ENCODE measurements at places on chromosomes 7 and 10.
A peak's percentile ranks its signal among the peaks of the same experiment; 100 is the strongest.

DNA sequence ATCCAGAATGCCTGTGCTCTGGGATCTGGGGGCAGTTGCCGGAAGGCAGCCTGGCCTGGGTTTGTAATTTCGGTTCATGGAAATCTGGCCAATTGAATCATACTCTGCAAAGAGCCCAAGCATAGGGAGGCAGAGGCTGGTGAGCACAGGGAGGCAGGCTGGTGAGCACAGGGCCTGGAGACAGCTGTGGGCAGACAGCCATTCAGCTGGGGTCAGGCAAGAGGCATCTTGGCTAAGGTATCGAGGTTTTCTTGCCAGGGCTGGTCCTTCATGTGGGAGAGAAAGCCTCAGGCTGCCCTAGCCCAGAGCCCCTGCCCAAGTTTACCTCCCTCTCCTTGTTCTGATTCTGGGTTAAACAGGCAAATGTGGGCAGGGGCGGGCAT is 63.7 kb upstream of the BAIAP2L1 start:
- DNase-seq, result no peak

- no peak for DNase-seq
Measured at GRCh38 chr7:157898802-157899505, 562.1 kb downstream of the DNAJB6 start.

DNA sequence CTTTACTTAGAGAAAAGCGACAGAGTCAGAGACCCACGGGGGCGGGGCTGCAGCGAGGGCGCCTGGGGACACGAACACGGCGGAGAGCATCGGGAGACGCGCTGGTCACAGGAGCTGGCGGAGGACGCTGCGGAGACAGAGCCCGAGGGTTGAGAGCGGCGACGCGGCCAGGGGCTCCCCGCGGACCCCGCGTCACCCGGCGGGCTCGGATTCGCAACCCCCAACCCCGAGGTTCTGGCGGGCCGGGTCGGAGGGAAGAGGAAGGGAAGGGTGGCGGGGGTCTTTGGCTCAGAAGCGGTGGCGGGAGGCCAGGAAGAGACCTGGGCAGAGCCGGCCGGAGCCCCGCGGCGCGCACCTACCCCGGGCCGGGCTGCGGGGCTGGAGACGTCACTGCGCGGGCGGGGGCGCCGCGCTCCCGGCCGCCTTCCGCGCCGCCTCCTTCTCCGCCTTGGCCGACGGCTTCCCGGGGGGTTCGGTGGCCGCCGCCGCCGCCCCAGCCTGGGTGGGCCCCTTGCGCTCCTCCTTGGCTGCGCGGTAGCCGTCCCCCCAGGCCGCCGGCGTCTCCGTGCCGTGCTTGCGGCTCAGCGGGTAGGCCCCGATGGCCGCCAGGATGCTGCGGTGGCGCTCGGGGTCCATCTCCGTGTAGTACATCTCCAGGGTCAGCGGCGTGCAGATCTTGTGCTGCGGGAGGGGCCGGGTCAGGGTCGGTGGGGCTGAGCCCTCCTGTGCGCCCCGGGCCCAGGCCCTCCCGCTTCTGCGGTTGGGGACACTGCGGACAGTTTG is 11.1 kb downstream of the CALY start:
- DNase-seq, result no peak

DNA sequence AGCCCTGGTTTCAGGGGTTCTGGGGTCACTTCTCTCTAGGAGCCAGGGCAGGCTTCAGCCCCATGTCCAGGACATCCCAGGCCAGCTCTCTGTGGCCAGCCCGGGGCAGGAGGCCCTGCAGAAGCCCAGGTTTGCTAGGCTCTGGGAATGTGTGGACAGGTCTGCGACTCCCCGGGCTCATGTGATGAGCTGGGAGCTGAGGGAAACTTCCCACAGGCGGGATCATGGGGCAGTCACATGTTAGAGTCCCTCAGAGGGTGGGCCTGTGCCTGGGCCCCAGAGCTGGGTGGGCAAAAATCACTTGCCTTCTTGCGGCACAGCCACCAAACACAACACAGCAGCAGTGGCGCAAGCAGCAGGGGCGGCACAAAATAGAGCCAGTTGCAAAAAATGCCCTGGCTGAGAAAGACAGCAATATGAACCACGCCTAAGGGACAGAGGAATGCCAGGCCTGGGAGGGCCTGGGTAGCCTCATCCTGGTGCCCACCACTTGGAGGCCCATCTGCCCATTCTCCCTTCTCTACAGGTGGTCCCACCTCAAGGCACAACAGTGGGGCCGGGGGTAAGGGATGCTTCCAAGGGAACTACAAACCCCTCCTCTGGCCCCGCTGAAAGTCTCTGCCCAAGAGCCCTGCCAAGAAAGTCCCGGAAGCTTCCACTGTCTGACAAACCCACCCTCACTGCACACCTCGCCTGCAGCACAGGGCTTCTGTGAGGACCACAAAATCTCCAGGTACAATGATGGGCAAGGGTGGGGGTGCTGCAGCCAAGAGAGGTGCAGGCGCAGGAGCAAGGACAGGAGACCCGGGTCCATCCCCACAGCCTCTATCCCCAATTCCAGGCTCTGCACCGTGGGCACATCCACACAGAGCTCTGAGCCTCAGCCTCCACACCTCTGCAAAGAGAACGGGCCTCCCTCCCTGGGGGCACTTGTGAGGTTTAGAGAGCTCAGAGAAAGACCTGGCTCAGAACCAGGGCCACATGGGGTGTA is 34.6 kb upstream of the ANTXRL start:
- DNase-seq, result no peak

- DNase-seq, result peak; percentile 24
Measured at GRCh38 chr7:54788664-54789063, 29.7 kb upstream of the SEC61G start.

DNA sequence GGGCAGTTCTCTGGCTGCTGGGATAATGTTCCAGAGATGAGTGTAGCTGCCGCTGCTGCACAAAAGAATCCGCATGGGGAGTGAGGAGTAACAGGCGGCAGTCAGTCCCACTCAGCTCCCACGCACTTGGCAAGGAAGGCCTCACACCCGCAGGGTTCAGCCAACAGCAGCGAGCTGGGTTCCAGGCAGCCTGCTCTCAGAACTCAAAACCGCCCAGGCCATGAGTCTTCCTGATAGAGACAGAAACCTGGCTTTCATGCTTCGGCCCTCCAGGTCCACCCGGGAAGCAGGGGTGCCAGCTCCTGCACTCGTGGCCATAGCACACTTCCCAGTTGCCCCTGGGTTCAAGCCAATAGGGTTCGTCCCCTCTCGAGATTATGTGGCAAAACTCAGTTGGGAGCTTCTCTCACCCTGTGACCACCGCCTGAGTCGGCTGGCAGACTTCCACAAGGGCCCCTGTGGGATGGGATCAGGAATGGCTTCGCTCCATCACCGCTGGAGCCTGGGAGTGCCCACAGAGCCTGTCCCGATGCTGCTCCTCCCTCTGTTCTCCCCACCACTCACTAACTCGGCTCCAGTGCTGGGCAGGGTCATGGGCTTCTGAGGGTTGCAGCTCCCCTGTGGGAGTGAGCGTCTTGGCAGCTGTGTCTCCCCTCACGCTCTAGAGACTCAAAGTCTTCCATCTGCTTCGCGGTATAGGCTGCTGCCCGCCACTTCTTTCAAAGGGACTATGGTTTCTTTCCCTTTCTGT is 20.6 kb downstream of the CLRN3 start:
- DNase-seq, result no peak

DNA sequence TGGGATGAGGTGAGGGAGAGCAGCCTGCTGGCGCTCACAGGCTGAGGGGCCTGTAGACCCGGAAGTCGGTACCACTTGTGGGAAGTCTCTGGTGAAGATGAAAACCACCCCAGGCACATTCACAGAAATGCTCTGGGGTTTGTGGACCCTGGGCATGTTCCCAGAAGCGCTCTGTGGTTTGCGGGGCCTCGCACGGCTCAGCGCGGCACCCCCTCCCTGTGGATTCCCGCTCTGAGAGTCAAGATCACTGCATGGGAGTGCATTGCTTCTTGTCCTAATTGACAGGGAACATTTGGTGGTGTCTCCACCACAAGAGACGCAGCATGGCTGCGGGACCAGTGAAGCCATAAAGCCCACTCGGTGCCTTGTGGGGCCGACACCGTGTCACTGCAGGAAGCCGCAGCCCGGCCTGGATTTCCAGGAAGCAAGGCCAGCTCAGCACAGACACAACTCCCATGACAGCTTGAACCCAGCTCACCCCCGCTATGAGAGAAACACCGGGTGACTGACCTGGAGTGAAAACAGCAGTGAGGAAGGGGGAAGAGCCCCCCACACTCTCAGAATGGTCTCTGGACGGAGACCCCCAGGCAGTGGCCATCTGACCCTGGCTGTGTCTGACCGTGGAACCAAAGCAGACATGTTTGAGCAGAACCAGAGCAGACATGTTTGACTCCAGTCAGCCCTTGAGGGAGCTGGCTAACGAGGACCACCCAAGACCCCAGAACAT is 157.2 kb downstream of the PTPRN2 start:
- no peak for DNase-seq

DNA sequence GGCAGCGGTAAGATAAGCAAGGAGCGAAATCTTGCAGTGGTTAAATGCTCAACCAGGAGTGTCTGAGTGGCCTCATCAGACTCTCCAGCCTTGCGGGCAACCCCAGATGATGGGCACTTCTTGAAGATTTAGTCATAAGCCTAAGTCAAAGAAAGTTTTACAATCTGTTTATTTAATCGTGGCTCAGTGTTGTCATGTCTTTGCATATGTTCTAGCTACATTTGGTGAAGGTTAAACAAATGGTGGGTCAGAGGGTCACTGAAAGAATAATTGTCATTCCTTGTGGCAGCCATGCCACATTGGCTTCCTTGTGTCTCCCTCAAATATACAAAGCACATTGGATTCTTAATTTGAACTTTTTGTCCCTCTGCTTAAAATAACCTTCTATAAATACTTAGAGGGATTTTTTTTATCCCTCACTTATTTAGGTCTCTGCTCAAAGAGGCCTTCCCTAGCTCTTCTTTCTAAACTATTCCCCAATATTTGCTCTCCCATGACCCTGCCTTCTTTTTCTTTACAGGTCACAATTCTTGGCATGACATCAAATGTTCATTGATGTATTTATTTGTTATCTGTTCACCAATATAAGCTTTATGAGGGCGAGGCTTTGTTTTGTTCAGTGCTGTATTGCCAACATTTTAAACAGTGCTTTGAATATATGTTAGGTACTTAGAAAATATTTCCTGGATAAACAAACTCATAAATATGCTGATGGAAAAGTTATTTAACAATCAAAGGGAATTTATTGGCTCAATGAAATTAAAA is 68.7 kb downstream of the NEUROD6 start:
- DNase-seq, result no peak
